ENCODE measurements at places on chromosomes 2 and 18.

GRCh38 chr2:37060446-37060845 lies 23.7 kb downstream of the HEATR5B start:
- DNase-seq, result no peak

DNA sequence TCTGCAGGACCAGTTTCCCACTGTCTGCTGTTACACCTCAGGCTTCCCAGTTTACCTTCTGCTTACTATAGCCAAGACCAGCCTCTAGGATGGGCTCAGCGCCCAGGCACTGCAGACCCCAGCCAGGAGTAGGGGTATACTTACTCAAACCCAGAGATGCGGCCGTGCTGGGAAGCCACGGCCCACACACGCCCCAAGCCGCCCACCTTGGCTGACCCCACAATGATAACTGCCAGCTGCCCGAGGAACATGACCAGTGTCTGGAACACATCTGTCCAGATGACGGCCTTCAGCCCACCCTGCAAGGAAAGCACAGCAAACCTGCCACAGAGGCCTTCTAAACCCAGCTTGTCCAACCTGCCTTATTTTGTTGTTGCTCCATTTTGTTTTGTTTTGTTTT lies 6.6 kb upstream of the ATRAID start:
- no peak for DNase-seq

DNA sequence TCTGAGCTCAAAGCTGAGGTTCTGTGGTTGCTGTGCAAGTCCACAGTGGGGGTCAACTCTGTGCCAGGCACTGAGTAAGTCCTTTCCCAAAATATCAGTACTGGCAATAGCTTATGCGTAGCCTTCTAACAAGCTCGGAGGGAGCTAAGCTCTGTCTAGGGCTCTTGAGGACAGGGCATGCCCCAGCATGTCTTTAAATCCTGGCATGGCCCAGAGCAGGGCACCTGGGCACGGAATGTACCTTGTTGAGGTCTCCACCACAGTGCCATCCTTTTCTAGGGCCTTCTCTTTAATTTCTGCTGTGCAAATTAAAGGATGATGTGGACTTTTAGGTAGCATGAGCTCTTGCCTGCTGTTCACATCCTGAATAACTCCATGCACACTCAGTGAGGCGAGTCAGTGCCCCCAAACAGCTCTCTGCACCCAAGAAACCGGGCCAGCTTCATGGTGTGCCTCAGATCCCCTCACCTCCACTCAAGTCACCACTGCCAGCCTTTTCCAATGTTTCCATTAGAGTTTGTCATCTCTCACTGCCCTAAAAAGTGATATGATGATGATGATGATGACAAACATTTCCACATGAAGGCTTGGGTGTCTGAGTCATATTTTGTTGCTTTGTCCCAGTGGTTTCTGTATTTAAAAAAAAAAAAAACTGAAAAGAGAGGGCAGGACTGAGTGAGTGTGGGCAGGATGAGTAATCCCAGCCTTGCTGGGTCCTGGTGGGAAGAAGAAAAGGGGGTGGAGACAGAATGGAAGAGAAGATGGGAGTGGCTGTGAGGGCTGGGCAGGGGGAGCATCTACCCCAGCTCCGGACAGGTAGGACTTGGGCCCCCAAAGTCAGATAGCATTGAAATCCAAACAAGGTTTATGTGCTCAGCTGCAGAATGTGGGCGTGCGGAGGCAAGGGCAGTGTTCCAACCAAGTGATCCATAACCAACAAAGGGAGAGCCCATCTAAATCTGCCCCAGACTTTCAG lies 78.9 kb downstream of the ZBTB7C start:
- DNase-seq, result no peak

GRCh38 chr18:36737316-36737715 lies 91.5 kb downstream of the TPGS2 start:
- no peak for DNase-seq

GRCh38 chr2:16293871-16294270 lies 353.5 kb downstream of the MYCN start:
- DNase-seq, result no peak

GRCh38 chr2:5942204-5942603 lies 250.0 kb downstream of the SOX11 start:
- no peak for DNase-seq

DNA sequence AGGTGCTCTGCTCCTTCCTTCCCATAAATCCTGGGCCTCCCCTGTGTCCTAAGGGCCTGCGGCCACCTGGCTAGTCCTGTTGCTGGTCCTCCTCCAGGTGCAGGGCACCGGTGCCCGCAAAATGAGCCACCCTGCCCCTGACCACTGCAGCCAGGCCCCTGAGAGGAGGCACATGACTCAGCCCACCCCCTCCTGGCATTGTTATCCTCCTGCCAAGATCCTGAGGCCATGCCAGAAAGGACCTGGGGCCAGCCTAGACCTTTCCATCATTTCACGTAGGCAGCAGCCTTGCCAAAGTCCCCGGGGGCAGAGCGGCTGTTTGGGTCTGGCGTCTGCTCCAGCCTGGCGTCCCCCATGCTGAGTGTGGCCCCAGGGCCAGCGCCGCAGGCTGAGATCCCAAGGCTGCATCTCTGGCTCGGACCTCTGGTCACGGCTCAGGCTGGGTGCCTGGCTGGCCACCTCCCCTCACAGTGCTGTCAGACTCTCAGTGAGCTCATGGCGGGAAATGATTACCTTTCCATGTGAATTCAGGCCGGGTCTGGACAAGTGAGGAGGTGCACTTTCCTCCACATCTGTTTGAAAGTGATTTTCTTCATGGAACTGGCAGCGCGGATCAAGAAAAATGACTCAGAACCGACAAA lies 81.0 kb downstream of the NDUFA10 start:
- DNase-seq, result no peak

- DNase-seq, result no peak
Observed at GRCh38 chr2:71629771-71630453, 176.6 kb downstream of the DYSF start.

DNA sequence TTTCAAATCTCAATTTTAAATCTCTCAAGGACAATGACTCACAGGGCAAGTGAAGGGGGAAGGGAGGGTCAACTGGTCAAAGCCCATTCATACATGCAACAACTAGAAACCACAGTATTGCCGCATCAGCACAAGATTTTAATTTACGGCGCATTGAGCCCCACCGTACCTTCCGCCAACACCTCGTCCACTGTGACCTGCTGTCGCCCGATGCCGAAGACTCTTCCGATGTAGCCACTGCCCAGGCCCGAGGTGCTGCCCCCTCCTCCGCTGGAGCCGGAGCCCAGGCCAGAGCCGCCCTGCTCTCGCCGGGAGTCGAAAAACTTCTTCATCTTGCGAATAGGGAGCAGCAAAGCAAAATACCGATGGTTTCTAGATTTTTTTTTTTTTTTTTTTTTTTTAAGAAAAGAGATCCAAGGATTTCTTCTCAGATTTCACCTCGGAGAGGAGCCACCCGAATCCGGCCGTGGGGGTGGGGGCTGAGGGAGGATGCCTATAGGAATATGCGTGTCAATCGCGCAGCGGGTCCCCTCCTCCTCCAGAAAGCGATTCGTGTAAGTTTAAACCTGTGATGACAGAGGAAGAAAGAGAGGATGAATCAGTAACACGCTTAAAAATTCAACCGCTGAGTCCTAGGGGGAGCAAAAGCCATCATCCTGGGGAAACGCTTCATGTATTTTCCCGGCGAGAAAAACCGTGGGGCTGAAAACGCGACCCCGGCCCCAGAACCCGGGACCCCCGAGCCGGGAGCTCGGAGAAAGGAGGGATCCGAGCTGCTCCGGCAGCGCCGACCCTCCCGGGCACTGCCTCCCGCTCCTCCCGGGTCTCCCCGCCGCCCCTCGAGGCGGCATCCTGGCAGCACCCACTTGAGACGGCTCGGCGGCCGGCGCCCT lies 584 bp downstream of the AAK1 start:
- DNase-seq, result peak; percentile 25

DNA sequence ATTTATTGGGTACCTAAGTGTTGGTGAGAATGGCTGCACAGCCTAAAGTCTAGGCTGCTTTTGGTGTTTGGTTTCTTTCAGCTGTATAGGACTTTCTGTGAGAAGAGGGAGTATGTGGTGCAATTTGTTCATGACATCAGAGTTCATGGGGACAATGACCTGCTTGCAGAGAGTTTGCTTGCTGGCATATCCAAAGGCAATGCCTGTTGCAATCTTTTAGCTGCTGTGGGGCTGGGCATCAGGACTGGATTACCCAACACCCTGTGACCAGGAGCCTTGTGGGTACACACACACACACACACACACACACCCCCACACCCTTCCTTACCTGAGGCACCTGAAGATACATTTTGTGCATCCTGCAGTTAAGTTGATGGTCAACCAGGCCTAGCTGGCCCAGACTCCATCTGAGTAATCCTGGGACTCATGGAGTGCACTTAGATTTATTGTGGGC lies 68.4 kb downstream of the LIPG start:
- DNase-seq, result no peak

DNA sequence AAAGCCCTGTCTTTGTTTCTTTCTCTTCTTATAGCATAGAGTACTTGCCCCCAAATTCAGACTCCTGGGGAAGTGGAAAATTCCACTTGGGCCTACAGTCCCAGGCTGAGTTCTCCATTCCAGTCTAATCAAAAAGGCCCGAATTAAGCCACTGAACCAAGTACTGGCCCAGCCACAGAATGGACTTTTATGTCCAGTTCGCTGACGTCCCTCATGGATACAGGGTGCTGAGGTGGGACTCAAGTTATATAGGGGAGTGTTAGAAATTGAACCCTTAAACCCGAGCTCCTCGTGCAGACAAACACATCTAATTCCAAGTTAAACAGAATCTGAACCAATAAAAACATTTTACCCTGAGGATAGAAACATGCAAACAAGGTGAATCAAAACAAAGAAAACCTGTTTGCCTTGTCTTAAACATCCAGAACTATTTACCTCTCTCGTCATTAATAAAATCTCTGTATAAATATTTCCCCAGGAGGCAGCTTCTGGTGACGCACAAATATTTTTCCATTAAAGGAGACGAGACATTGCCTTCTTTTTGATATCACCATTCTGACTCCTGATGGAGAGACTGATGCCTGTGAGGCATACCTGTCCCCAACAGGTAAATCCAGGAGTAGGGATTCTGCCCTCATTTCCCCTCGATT lies 136.8 kb upstream of the ARL4C start:
- no peak for DNase-seq

DNA sequence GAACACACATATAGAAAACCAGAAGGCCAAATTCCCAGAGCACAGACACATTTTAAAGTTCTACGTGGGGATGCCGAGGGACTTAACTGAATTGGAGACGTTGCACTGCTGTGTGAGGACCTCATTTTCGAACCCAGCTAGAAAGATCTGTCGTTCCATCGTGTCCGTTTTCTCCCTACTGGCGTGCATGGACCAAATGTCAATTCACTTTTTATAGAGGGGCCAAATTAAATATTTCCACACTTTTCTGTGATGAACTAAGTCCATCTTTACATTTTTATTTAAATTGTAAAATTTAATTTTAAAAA lies 692 bp upstream of the TSHZ1 start:
- DNase-seq, result no peak

GRCh38 chr2:223214394-223215253 lies 162.6 kb downstream of the KCNE4 start:
- no peak for DNase-seq

GRCh38 chr2:231104115-231104713 lies 20.6 kb downstream of the HTR2B start:
- DNase-seq, result peak; percentile 26

DNA sequence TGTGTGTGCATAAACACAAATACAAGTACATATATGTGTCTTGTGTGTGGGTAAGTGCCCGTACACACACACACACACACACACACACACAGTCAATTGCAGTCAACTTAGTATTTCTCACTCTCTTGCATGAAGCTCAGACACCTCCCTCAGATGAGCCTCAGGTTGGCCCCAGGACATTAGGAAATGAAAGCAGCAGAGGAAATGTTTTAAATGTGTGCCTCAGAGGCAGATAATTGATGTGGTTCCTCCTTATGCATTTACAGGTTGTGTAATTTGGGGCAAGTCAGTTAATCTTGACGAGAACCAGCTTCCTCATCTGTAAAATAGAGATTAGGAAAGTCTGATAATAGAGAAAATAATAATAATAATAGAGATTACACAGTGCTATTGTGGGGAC lies 814.0 kb upstream of the ID2 start:
- no peak for DNase-seq

- no peak for DNase-seq
Observed at GRCh38 chr2:129490641-129491040, 488.8 kb upstream of the RAB6C start.

DNA sequence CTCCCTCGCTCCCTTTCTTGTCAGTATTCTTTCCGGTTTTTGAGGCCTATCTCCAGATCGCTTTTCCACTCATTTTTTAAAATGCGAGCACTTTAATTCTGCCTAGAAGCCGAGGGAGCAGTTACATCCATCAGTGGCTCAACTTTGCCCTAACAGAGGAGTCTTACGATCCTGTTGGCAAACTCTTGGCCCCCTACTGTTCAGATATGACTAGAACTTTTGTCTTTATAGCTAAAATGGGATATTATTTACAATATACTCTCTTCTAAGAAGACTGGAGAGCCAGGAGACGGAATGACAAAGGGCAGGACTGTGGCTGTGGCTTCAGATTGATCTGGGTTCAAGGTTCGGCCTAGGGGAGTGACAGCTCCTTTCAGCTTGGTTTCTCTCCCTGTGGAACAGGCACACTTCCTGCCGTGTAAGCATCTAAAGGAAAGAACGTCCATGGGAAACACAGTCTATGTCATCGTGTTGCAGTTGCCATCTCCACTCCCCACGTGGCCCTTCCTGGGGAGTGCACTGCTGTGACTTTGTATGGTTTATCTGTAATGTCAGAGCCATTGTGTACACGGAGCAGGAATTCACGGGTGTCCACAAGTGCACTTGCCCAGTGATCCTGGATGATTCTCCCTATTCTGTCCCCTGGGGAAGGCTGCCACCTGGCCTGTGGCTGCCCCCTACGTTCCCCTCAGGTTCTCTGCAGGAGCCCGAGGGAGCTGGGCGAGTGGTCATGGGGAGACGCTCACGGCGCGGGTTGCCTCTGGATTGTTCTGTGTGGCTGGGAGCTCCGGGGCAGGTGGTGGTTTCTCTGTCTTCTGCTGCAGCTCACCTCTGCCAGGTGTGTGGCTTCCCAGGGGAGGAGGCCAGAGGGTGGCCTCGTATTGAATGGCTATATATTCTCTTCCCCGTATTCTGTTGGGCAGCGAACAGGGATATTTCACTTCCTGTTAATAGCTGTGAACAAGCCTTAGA lies 222.0 kb downstream of the LDLRAD4 start:
- no peak for DNase-seq

GRCh38 chr2:223019390-223019930 lies 32.5 kb upstream of the KCNE4 start:
- no peak for DNase-seq

- DNase-seq, result no peak
Observed at GRCh38 chr18:14933964-14934363, 186.0 kb downstream of the ANKRD30B start.

GRCh38 chr2:29950481-29950880 lies 29.1 kb upstream of the ALK start:
- DNase-seq, result no peak

DNA sequence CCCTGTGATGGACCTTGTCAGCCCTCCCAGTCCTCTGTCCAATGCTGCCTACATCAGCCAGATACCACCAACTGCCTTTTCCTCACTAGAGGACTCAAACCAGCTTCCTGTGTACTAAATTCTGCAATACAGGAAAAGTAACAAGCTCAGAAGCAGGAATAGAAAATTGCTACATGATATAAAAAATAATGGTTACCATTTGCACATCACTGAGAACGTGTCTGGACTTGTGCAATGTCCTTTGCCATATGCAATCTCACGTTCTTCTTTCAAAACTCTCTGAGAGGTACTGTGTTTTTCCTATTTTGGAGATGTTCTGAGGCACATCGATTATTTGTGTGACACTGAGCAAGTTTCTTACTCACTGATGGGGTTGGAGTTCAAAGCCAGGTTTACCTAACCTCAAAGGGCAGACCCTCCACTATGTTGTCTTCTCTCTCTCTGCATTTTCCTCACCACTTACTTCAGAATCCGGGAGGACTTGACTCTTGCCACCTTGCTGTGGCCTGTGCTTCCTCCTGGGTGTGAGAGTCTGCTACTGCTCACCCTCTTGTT lies 12.1 kb downstream of the UPP2 start:
- DNase-seq, result no peak

All from activated gamma-delta T cell treated with anti-CD3 and anti-CD28 coated beads, Interleukin-2, amount 50 U/mL, for 16 hours (primary cell).